ENCODE measurements at places on chromosomes 5 and 9.
A peak's percentile ranks its signal among the peaks of the same experiment; 100 is the strongest.

GRCh38 chr9:136342181-136343120 lies 15.1 kb downstream of the GPSM1 start:
- DNase-seq = peak; percentile 52

GRCh38 chr5:68432682-68433081 lies 217.1 kb downstream of the PIK3R1 start:
- no peak for DNase-seq

DNA sequence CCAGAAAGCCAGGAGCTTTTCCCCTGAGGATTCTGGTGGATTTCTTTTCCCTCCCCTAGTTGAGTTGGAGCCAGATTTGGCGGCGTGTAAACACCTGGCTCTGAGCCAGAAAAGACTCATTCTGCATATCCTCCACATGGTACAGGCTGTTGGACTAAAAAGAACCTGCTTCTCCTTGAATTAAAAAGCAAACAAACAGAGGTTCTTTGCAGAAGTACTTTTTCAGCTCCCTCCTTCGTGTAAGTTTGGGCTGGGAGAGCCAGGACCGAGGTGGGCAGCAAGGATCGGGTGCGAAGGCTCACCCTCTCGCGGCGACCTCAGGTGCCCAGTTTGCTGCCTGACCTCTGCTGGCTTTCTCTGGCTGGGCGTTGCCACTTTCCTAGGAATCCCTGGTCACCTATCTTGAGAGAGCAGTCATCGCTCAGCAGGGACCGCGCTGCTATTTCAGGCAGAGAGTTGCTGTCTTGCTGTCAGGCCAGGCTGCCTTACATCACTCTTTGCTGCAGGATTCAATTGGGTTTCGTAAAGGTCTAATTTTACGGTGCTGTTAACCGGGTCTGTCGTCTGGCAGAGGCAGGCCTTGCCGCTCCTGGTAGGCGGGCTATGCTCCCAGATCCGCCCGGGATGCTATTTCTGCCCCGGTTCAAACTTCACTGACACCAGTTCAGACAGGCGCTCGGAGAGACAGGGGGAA lies 3.2 kb downstream of the PAPPA start:
- DNase-seq = peak; percentile 93

- DNase-seq = no peak
Measured at GRCh38 chr9:136515276-136515675, 30.6 kb downstream of the NOTCH1 start.

DNA sequence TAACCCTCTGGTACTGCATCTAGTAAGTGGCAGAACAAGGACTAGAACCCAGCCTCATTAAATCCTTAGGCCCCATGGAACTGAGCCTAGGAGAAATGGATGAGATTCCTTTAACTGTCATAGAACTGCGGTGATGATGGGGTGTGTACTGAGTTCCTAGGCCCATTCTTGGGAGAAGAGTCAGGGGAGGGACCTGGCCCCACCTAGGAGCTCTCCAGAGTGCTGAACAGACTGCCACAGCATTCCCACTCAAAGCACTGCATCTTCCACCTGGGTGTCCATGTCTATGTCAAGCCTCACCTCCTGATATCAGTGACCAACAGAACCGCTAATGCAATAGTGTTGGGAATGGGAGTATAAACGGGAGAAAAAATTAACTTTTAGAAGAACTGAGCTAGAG lies 36.6 kb downstream of the TTLL11 start:
- no peak for DNase-seq

DNA sequence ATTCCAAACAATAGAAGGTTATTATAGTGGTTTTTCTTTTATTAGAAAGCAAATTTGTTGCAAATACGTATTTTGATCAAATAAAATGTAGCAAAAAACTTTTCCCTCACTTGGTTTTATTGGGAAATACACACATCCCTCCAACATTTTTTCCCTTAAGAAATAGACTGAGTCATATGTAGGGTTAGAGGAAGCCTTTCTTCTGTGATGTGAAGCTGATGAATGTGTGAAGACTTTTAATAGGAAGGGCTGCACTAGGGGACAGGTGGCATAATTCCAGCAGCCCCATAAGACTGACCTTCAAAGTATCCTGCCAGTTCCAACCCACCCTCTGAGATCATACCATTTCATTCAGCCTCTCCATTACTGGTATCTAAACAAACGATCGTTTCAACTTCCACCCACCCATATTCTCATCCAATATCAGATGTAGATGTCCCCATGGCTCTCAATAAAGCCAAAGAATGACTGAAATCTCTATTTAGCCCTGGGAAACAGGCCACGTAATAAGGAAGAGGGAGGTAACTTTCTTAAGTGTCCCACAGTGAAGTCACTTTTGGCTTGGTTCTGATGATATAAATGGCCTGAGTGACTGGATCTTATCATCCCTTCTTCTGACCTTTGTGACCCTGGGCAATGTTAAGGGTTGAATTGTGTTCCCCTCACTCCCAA lies 64.7 kb upstream of the LPAR1 start:
- peak; percentile 68 for DNase-seq
